Lung microvascular endothelial cell (primary cell): ENCODE measurements at places on chromosomes 13 and 19. TPM values are rescaled to one million over a fixed set of nuclear protein-coding genes. Genes with fewer than 3 reads are reported as not detected.

CABP5 gene
- not detected in 2 replicates for total RNA-seq

IGFL2 gene
- not detected in 2 replicates for total RNA-seq

URAD gene
- total RNA-seq: not detected in 2 replicates

PRKCG gene
- not detected in 2 replicates for total RNA-seq

LRG1 gene
- 0.87 and 1.6 TPM in 2 replicates for total RNA-seq

NXNL1 gene
- not detected in 2 replicates for total RNA-seq

KCNRG gene
- total RNA-seq: 5.9 and 10.7 TPM in 2 replicates

OR10H1 gene
- total RNA-seq: not detected in 2 replicates

- DNase-seq: no peak
These were observed 16.3 kb downstream of the S1PR2 start for GRCh38 chr19:10214784-10215183.

DNA sequence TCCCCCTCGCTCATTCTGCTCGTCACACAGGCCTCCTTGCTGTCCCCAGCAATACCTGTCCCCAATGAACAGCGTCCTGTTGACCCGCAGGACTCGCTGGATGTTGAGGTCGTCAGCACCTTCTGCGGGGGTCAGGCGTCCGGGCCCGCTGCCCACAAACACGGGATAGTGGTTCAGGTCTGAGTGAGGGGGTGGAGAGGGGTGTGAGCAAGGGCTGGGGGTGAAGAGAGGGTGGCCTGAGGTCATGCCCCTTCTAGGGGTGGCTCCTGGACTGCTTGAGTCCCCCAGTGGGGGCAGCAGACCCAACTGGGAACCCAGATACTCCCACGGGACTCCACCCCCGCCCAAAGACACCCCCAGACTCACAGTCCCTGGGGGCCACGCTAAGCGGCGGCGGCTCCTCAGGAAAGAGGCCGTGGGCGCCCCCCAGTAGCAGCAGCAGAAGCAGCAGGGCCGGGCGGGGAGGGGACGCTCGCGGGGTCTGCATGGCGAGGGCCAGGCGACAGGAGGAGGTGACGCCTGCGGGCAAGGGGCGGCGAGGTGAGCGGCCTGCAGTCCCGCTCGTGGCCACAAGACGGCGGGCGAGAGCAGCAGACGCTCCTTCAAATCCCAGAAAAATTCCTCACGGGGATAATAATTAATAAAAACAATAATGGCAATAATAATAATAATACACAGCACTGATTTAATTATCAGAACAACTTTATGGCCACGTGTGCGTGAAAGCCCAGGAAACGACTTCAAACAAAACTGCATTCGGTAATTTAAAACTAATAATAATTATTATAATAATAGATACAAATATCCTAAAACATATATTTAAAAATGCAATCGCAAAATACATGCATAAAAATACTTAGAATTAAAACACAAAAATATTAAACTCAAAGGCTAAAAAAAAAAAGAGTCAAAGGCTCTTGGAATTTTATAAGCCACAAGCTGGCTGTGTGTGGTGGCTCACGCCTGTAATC is 1.2 kb downstream of the SEMA6B start:
- peak; percentile 58 for DNase-seq

DNA sequence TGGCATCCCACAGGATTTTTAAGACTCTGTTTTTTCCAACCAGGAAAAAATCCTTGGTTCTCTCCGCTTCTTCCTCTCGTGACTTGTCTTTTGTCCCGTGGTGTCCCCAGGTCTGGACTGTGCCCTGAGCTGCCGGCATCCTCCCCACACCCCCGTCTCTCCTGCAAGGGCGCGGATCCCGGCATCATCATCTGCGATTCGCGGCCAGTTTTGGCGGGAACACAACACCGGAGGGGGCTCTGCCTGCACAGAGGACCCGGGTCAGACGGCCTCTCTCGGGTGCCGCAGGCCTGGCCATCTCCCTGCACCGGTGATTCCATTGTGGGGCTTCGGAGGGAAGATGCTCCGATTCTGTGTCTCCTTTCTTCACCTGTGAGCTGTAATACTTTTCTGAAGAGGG is 18.8 kb upstream of the GAS6 start:
- no peak for DNase-seq

DNA sequence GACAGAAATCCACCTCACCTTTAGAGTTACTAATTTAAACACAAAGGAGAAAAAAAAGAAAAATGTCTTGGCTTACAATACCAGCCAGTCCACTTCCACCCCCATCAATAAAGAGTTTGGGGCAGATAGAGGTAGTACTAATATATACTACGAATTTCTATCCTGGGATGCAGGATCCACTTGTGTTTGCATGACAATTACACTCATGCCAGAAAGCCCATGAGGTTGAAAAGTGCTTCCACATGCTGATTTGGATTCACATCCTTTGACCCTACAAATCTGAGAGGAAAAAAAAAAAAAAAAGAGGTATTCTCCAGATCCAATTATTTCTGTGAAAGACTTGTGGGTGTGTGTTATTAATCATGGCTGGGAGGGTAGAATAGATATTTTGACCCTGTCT is 335.2 kb downstream of the SLITRK1 start:
- no peak for DNase-seq

GRCh38 chr19:47106821-47107201 is 6.8 kb downstream of the ZC3H4 start:
- no peak for DNase-seq

- DNase-seq: no peak
These were observed 16.2 kb downstream of the PLPP2 start for GRCh38 chr19:275000-275399.

DNA sequence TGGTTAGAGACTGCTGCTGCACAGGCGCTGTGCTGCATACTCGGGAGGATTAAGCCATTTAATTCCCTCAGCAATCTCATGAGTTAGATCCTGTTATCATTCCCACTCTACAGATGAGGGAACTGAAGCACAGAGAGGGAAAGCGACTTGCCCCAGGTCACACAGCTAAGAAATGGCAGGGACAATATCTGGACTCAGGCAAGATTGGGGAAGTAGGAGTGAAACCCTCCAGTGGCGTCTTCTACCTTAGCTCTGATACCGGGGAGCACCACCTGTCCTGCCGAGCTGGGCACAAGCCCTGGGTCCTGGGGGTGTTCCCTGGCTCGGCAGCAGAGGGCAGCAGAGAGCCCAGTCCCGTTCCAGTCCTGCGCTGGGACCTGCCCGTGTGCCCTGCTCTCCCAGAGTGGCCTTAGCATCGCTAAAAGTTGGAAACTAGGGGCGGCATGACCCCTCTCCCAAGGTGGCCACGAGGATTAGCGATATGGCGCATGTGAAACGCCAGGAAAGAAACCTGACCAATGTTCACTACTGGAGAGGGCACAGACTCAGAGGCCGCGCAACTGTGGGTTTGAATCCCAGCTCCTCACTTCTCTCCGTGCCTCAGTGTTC is 20.5 kb downstream of the CYTH2 start:
- peak; percentile 58 for DNase-seq

GRCh38 chr19:51714848-51715247 is 8.9 kb downstream of the HAS1 start:
- DNase-seq: no peak

- no peak for DNase-seq
These were observed 148.3 kb downstream of the MYO16 start for GRCh38 chr13:108777421-108778420.

GRCh38 chr19:57812226-57812625 is 2.5 kb downstream of the ZNF552 start:
- no peak for DNase-seq

GRCh38 chr13:76892488-76892887 is 6.3 kb upstream of the KCTD12 start:
- DNase-seq: no peak

DNA sequence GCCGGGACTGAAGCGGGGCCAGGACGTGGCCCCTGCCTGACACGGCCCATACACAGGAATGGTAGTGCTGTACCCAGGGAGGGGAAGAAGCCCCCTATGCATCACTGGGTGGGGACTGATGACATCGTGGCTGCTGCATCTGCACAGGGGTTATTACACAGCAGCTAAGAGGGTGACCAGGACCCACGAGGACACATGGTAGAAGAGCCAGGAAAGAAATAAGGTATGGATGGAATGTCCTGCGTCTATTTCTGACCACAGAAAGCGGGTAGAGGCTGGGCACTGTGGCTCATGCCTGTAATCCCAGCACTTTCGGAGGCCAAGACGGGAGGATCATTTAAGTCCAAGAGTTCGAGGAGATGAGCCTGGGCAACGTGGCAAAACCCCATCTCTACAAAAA is 24.1 kb downstream of the DCAF15 start:
- no peak for DNase-seq

DNA sequence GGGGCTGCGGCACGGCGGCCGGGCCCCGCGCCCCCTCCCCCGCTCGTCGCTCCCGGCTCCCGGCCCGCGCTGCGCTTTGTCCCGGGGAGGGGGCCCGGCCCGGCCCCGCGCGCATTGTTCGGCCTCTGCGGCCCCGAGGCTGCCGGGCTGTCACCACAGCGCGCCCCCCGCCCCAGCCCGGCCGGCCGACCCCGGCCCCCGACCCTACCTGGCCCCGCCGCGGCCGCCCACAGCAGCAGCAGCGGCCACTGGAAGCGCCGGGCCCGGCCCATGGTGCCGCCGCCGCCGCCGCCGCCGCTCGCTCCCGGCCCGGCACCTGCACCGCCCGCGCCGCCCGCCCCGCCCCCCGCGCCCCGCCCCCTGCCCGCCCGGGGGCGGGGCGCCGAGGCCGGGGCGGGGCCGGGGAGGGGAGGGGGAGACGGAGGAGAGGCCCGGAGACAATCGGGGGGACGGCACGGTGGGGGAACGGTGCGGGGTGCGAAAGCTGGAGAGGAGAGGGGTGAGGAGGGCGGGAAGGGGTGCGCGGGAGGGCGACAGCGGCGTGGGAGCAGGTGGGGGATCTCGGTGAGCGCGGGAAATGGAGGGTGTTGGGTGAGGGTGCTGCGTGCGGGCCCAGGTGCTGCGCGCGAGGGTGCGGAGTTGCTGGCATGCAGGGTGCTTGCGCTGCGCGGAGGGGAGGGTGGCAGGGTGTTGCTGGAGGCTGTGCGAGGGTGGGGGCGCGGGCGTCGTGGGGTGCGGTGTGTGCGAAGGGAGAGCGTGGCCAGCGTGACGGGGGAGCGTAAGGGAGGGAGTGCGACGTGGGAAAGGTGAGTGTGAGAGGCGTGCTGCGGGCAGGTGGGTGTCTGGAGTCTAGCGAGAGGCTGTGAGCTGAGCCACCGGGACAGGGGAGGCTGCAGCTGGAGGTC is at the start of gene CADM4:
CADM4 (minus strand) TSS at position 332 of the 905 bp plus-strand sequence; CDS start at position 272, 60 bp downstream.
- DNase-seq: no peak

DNA sequence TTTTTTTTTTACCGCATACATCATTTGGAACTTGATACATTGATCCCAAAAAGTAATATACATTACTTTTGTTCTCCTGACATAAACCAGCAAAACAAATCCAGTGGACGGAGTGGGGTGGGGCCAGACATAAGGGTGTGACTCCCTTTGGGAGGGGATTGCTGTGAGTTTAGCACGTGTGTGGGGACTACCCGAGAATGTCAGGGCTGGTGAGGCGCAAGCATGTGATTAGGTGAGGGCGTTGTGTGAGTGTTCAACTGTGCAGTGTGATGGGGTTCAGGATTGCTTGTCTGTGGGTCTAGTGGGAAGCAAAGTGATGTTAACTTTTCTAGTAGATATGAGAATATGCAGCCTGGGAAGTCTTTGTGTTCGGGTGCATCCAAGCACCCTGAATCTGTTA is 468.0 kb downstream of the TSHZ3 start:
- no peak for DNase-seq
